ENCODE measurements at places on chromosomes 16 and 17. TPM values are rescaled to one million over a fixed set of nuclear protein-coding genes. Genes with fewer than 3 reads are reported as not detected.
A peak's percentile ranks its signal among the peaks of the same experiment; 100 is the strongest.

Gene ELMO3
- 6.9 TPM for total RNA-seq

Gene SOX9
- 0.07 TPM for total RNA-seq

Gene PDE6G
- 0.42 TPM for total RNA-seq

Gene NPIPB9
- total RNA-seq, result 4.6 TPM

Gene ORAI3
- 25.1 TPM for total RNA-seq

Gene KRTAP1-5
- total RNA-seq, result not detected

Gene ALOX15B
- total RNA-seq, result not detected

Gene VMO1
- total RNA-seq, result not detected

Gene CACNA1H
- not detected for total RNA-seq

Gene TP53TG3B
- total RNA-seq, result not detected

Gene CFAP52
- total RNA-seq, result not detected

DNA sequence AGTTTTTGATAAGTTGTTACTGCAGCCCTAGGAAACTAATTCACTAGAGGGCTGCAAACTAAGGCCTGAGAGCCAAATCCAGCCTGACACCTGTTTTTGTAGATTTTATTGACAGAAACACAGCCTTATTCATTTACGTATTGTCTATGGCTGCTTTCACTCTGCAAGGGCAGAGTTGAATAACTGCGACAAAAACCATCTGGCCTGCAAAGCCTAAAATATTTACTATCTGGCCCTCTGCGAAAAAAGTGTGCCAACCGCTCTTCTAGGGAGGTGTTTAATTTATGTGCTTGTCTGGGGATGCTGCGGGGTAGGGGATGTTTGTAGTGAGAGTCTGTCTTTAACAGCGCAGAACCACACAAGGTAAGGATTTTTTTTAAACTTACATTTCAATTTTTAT lies 165.0 kb upstream of the RBFOX1 start:
- DNase-seq, result no peak

GRCh38 chr17:72576289-72576759 lies 455.5 kb downstream of the SOX9 start:
- DNase-seq, result no peak

- no peak for DNase-seq
Observed at GRCh38 chr16:1877804-1878203, 5.8 kb upstream of the MEIOB start.

- no peak for DNase-seq
Observed at GRCh38 chr16:24991349-24991748, 23.8 kb downstream of the ARHGAP17 start.

DNA sequence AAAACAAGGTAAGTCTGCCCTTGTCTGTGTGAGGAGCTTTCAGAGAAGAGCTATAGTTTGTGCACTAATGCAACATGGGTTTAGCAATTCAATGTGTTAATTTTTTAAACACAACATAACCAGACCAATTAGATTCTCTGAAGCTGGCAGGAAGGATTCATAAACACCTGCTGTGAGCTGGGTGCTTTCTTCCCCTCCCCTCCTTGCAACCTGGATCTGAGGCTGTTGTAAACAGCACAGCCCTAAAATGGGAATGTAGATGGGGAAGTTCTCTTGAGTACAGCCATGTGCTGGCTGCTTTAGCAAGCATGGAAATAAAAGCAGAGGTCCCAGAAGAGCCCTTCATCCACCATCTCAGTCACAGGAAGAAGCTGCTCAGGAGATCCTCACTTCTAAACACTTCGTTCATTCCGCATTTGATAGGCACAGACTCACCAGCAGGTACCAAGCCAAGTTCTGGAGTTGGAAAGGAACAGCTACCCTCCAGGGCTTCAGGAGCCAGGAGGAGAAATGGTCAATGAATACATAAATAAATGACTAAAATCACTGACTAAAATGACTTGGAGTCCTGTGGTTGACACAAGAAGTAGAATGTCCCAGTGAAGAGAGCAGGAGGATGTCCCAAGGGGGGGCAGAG lies 21.7 kb downstream of the AXIN2 start:
- DNase-seq, result no peak

GRCh38 chr17:9811537-9811936 lies 10.3 kb downstream of the GSG1L2 start:
- DNase-seq, result no peak

GRCh38 chr17:36111068-36111490 lies 7.5 kb downstream of the CCL4 start:
- DNase-seq, result no peak

- no peak for DNase-seq
Observed at GRCh38 chr17:30782206-30782605, 42.3 kb downstream of the CRLF3 start.

DNA sequence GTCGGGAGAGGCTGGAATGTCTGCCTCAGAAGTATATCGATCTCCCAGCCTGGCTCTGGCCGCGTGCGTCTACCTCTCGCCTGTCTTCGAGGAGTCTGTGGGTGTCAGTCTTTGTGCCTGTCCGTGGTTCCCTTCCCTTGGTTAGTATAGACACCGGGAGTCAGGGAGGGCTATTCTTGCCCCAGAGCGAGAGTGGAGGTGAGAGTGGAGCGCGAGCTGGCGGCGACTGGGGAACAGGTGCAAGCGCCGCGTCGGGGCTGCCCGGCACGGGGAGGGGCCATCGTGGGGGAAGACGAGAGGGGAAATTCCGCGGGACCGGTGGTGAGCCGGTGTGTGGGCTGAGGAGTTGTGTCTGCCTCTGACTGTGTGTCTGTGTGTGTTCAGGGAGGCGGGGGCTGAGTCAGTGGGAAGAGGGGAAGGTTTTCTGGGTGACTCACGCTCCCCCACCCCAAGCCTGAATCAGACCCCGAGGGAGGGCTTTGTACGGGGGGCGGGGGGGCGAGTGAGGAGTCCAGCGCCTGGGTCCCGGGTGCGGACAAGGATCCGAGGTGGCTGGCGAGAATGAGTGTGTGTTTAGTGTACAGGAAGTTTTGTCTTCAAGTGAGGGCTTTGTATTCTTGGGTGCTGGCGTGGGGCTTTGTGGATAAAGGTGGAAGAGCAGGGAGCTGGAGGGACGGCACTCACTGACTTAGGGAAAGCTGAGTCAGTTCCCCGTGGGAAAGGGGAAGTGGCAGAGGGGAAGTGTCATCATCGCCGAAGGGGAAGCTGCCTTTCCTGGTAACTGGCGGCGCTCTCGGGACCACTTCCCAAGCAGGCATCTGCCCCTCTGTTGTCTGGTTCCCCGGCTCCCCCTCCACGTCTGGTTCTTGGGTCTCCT lies 8.6 kb downstream of the KDM6B start:
- peak; percentile 68 for DNase-seq

- DNase-seq, result no peak
Observed at GRCh38 chr17:21019976-21020586, 22.7 kb downstream of the USP22 start.

DNA sequence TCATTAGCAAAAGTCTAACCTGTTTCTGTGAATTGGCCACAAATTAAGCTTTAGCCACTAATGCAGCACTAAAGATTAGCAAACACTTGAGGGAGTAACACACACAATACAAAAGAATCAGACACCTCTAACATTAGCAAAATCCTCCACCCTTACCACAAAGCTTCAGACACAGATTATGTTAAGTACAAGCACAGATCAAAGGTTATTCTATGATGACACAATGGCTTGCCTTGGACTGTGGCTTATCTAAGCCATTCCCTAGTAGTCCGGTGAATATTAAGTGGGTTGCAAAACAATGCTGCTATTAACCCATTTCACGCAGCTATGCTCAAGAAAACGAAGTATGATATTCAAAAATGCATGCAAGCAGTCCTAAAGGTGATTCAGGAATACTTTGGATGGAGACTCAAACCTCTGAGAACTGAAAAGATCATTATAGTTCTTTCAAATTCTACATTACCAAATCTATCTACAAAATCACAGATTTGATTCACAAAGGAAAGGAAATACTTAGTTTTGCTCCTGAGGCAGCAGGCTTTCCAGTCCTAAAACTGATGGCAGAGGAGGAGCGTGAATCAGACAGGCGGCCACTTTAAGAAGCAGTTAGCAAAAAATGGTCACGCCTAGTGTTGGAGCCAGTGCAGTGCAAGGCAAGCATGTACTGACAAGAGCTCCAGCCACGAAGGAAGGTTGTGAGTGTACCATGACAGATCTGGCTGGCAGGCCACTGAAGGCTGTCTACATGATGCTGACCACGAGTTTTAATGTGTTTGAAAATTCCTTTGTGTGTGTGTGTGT lies 67.2 kb downstream of the PARN start:
- no peak for DNase-seq

DNA sequence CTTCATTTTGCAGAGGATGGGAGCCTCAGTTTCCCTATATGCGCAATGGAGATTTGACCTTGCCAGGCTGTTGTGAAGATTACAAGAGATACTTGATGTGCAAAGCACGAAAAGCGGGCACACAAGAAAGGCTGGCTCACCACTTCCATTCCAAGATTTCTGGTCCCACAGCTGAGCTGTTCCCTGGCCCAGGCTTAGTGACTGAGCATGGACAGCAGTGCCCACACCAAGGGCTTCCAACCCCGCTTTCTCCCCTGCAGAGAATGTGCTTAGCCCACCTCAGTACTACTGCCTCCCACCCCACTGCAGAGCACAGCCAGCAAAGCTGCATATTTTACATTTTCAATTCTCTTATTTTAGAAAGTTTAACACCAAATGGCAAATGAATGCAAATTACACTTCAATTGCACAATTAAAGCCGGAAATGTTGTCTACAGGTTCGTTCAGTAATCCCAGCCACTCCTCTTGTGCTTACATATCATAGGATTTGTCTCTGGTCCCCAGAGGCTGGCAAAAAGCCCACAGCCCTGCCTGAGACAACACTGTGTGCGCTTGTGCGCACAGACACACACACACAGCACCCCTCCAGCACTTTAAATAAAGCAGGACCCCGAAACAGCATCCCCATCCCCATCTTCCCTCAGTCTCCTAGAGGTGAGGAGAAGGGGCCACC lies 51.8 kb downstream of the VAC14 start:
- DNase-seq, result no peak

GRCh38 chr17:45426561-45426960 lies 6.1 kb downstream of the ARHGAP27 start:
- DNase-seq, result no peak

GRCh38 chr16:22117609-22118008 lies 25.3 kb downstream of the VWA3A start:
- no peak for DNase-seq

DNA sequence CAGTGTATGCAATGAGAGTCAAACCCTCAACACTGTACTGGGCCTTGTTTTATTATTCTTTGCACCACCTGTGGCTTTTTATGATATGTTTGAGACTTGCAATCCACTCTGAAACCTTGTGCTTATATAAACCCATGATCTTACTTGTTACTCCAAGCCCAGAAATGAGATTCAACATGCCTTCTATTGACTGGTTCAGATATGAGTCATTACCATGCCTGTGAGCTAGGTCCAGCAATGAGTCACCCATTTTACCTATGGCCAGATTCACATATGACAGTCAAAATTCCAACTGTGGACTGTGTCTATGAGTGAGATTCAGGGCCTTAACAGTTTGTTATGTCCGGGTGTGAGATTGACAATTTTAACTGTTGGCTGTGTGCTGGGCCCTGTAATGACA lies 1846.1 kb downstream of the TP53TG3F start:
- no peak for DNase-seq

DNA sequence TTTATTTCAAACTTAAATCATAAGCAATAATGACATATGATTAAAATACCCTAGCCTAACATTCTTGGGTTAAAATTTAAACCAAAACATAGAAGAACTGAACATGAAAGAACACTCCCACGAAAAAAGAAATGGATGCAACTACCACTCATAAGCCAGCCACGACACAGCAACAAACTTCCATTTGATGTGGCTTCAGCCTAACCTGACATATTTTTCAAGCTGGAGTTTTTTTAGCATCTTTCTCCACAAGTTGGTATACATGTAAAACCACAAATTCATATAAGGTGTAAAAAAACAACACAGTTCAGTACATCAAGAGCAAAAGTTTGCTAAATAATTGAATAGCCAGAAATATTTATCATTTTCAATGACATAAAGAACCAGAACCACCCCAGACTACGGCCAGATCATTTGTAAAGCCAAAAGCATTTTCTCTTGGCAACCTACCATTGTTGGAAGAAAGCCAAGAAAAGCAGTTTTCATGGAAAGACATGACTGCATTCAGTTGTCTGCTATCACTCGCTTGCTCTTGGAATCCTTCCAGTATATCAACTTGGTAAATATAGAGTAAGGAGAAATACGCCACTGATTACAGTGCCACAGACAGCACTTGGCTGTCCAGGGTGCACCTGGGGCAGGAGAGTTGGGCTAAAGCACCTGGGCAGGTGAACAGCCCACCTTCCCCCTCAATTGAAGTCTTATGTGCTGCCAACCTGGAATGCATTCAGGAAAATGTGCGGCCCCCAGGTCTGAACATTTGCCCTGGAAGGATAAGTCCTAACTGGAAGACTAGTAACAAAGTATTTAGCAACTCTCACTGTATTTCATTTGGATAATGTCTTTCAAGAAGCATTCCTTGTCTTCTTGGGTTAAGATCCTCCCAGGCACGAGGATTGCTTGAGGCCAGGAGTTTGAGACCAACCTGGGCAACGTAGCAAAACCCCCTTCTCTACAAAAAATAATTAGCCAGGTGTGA lies 60.5 kb downstream of the CREBBP start:
- no peak for DNase-seq

- DNase-seq, result no peak
Observed at GRCh38 chr16:83676086-83676485, 131.7 kb upstream of the HSBP1 start.

DNA sequence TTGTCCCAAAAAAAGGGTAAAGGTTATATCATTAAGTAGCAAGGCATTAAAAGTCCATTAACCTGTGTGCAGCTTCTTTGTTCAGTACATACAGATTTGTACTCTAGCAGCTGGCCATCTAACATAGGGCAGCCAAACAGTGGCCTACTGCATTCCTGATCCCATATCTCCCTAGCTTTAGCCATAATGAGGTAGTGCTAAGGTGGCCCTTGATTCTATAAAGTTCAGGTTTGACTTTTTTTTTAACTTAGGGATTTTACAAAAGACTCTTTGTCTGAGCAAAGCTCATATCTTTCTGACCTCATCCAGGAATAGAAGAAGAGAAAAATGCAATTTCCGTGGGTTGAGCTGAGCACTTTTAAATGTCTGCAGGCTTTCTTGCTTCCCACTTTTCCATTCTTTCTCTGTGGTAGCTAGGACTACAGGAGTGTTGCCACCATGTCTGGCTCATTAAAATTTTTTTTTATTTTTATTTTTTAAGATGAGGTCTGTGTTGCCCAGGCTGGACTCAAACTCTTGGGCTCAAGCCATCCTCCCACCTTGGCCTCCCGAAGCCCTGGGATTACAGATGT lies 19.5 kb upstream of the CDC6 start:
- DNase-seq, result no peak

GRCh38 chr17:74963656-74964055 lies 8.9 kb downstream of the HID1 start:
- DNase-seq, result no peak

All from activated B cell treated with CpG ODN at 0.5 μM for 24 hours (primary cell).